ENCODE measurements at places on chromosomes 13 and 19.

DNA sequence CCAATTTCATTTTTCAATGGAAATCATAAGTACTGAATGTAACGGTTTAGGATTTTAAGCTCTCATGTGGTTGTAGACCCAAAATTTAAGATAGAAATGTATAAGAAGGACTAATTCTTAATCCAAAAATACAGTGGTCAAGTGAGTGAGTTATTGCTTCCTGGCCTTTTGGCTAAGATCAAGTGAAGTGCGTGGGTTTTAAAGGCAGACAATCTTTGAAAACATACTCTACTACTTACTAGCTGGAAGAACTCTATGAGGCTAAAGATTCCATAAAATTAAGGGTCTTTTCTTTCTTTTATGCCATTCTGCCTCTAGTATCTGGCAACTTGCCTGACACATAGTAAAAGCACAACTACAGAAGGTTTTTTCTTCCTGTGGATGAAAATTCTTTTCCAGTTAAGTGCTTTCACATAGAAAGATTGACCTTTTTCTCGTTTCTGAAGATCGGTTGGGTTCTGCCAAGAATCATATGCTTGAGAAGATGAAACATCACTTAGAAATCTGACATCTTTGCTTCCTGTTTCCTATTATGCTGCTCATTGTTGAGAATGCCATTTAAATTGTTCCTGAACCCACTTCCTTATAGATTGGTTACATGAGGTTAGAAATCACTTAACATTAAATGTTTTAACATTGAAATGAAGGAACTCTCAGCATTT lies 26.4 kb upstream of the SCEL start:
- no peak for DNase-seq

DNA sequence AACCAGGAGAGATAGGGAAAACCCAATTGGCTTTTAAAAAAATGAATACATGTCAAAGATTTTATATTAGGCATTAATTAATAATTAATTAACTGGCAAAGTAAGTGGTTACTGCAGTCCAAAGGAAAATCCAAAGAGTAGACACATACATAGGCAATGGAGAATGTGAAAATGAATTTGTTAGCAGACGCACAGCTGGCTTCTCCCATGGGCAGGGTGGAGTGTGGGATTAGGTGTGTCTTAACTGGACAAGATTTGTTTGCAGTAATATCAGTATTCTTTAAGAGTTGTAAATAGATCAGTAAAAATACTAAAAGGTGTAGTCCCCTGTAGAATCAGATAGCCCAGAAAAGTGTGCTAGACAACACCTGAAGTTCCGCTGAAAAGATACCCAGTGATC lies 58.7 kb downstream of the DHRS12 start:
- DNase-seq, result no peak

DNA sequence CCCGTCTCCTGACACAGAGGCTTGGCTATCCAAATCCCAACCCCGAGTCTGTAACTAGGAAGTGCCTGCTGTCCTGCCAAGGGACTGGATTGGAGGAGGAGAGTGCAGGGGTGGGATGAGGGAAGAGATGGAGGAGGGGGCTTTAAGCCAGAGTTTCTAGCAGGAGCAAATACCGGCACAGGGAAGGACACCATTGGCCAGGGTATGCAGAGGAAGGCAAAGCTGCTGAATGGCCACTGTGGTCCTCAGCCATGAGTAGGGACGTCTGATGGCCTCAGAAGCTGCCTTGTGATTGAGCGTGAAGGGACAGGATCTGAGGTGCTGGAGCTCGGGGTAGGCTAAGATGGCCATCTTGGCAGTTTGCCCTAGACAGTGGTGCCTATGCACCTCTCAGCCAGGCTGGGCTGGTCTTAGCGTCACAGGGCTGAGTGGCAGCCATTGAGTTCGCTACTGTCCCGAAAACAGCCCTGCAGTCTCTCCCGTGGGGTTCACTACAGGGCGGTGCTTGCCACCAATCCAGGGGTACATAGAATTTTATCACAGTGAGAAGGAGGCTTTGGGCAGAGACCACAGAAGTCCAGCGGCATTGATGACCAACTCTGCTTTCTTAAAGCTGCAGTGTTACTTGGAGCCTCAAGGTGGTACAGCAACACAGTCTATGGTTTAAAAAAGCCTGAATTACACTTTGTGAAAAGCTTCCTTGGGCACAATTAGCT lies 61.8 kb downstream of the AKAP11 start:
- DNase-seq, result no peak

DNA sequence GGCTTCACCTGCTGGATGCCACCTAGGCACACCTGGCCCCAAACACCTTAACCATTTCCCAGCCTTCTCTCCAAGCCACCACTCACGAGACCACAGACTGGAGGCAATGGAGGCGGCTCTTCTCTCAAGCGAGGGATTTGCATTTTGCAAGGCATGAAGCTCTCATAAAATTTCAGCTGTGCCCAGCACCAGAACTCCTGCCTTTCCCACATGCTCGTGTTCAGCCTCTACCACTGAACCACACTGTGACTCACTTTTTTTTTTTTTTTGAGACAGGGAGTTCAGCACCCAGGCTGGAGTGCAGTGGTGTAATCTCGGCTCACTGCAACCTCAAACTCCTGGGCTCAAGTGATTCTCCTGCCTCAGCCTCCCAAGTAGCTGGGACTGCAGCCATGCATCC lies 10.6 kb downstream of the NANOS3 start:
- no peak for DNase-seq

- DNase-seq, result no peak
Observed at GRCh38 chr19:39913682-39914333, 20.6 kb downstream of the FCGBP start.

GRCh38 chr13:39379667-39380655 lies 223.0 kb downstream of the LHFPL6 start:
- DNase-seq, result no peak

- DNase-seq, result no peak
Observed at GRCh38 chr13:43360892-43361610, 337.7 kb downstream of the DNAJC15 start.

GRCh38 chr13:23473221-23473620 lies 39.7 kb upstream of the SACS start:
- DNase-seq, result no peak

GRCh38 chr13:36436811-36437210 lies 4.5 kb downstream of the CCNA1 start:
- no peak for DNase-seq

GRCh38 chr19:28948026-28948425 lies 264.9 kb downstream of the UQCRFS1 start:
- no peak for DNase-seq

DNA sequence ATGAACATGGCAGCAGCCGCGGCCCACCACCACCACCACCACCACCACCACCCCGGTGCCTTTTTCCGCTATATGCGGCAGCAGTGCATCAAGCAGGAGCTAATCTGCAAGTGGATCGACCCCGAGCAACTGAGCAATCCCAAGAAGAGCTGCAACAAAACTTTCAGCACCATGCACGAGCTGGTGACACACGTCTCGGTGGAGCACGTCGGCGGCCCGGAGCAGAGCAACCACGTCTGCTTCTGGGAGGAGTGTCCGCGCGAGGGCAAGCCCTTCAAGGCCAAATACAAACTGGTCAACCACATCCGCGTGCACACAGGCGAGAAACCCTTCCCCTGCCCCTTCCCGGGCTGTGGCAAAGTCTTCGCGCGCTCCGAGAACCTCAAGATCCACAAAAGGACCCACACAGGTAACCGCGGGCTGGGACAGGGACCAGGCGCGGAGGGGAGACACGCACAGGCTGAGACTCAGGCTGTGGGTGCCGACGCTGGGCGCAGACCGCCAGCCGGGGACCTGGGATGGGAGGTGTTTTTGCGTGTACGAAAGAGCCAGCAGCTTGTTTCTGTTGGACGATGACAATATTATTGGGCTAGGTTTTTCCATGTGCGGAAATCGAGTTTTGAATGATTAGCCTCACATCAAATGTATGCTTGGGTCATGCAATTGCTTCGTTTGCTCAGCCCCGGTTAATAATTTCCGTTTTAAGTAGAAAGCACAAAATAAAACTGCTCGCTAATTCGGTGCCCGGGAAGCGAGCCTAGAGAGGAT lies 1.3 kb downstream of the ZIC2 start:
- DNase-seq, result no peak

DNA sequence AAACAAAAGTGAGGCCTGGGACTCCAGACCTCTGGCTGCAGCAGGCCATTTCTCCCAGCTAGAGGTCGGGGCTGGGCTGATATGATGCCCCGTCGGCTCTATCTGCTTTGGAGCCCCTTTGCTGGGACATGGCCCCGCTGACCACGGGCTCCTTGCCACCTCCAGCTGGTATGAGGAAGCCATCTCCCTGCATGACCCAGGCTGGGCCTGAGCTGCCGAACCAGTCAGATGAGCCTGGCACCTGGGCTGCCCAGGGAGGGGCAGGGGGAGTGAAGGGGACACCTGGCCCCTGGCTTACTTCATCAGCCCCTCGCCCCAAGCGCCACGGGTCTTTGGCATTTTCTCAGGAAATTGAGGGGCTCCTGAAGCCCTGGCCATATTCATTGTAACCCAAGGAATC lies 7.8 kb downstream of the ZSWIM4 start:
- DNase-seq, result no peak

Data from stimulated activated CD8-positive, alpha-beta memory T cell treated with anti-CD3 and anti-CD28 coated beads, Interleukin-7, amount 100 ng/mL, for 4 hours (primary cell).